ENCODE measurements at places on chromosomes 7 and 10.

DNA sequence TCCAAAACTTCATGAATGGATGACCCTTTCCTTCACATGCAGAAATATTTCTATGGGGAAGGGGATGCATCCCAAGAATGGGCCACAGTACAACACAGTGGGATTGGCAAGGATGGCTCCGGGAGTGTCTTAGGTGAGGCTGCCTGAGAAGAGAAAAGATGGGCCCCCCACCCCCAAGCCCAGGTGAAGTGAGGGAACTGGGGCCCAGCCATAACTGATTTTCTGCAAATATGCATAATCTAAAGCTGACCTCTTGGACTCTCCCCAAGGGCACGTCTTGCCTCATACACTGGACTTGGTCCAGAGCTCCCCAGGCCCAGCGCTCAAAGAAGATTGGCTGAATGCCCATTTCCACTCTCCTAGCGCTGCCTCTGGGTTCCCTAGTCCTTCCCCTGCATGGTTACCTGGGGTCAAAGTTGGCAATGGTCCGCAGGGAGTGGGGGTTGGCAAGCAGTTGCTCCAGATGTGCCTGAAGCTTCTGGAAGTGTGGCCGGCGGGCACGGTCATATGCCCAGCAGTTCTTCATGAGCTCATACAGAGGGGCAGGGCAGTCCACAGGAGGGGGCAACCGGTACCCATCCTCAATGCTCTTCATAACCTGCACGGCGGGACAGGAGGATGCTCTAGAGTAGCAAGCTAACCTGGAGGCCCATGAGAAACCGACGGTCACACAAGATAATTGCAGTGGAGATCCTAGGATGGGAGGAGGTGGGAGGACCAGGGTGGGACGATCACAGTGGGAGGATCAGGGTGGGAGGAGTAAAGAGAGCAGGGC lies 12.3 kb downstream of the ZYX start:
- DNase-seq, result no peak

GRCh38 chr10:34280599-34281374 lies 534.3 kb downstream of the PARD3 start:
- DNase-seq, result no peak

DNA sequence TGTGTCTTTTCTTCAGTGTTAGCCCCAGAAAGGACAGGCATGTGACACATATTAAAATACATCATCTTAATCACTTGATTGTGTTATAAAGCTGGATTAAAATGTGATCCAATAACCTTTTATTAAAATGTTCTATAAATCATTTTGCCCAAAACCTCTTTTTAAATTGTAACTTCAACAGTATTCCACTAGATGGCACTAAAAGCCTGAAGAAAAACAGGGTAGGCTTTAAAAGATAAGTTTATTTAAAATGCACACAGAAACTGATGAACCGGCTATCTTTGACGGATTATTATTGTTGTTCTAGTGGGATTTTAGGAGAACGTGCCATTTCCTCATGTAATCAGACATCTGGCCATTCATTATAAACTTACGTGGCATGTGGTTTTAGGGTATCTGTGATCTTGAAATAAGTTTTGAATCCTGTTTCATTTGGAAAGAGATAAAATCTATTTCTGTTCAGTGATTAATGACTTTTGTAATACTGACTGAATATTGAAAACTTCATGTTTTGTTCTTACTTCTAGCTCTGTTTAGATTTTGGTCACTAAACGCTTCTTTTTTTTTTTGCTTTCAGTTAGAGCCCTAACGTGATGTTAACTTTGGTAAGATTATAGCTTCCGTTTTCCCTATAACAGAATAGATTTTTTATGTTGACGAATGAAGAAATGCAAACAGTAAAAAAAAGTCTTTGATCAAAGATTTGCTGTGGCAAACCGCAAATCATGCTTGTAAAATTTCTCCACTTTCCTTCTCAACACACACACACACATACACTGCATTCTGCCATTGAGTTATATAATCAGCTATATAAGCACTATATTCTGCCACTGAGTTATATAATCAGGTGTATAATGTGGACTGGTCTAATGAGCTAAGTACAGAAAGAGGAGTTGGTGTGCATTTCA lies 13.6 kb downstream of the VPS50 start:
- DNase-seq, result no peak

DNA sequence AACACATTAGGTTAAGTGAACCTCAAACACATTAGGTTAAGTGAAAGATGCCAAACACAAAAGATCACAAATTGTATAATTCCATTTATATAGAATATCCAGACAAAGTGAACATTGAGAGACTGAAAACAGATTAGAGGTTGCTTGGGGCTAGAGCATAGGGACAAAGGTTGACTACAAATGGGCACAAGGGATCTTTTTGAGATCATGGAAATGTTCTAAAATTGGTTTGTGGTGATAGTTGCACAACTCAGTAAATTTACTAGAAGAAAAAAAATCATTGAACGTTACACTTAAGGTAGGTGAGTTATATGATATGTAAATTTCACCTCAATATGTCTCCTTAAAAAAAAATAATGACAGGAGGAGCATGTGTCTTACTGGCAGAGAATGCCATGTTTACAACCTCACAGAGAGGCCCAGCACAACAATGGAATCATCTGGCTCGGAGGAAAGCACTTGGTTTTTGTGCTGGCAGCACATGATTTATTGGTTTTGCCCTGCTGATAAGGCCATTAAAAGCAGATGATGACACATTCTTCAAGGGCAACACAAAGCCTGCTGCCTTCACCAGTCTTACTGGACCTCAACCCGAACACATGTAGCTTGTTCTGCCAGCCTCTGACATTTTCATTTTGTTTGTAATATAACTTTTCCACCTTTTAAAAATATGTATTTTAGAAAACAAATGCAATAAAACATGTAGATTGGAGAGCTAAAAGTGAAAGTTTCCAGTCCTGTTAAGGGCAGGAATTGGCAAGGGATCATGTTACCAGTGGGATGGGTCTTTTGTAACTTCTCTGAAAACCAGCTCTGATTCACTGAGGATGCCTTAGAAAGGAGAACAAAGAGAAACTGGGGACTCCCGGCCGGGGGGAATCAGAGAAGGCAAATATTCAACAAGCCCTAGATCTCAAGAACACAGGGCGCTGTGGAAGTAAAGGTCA lies 11.9 kb upstream of the LMOD2 start:
- DNase-seq, result no peak

- DNase-seq, result no peak
Measured at GRCh38 chr10:128775743-128776142, 649.5 kb upstream of the MKI67 start.

- DNase-seq, result no peak
Measured at GRCh38 chr7:117152213-117153007, 170.4 kb downstream of the WNT2 start.

DNA sequence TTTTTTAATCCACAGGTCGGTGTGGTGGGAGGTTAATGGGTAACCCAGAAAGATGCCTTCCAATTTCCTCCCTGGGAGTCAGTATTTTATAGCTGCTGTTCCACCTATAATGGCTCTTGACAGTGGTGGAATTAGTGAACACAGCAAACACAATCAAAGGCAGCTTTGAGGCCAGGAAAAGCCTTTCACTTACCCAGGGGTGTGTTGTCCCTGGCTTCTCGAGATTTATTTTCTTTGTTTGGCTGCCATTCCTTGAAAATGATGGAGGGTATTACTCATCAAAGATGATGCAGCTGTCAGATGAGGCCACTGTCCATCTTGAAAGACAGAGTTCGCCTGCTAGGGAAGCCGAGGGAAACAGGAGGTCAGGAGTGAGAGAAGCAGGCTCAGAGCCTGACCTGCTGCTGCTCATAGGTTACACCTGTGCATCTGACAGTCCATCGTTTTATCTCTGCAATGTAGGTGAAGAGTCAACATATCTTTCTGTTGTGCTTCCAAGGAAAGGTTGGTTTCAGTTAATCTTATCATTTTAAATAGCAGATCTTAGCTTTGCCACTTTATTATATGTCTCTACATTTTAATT lies 221.6 kb downstream of the XPNPEP1 start:
- DNase-seq, result no peak

- no peak for DNase-seq
Measured at GRCh38 chr7:58086871-58087535, 637.0 kb downstream of the ZNF716 start.

- DNase-seq, result no peak
Measured at GRCh38 chr10:1517684-1518083, 219.6 kb downstream of the ADARB2 start.

- no peak for DNase-seq
Measured at GRCh38 chr7:17371671-17372524, 73.4 kb downstream of the AHR start.

GRCh38 chr7:105327201-105327600 lies 61.5 kb downstream of the SRPK2 start:
- DNase-seq, result no peak

DNA sequence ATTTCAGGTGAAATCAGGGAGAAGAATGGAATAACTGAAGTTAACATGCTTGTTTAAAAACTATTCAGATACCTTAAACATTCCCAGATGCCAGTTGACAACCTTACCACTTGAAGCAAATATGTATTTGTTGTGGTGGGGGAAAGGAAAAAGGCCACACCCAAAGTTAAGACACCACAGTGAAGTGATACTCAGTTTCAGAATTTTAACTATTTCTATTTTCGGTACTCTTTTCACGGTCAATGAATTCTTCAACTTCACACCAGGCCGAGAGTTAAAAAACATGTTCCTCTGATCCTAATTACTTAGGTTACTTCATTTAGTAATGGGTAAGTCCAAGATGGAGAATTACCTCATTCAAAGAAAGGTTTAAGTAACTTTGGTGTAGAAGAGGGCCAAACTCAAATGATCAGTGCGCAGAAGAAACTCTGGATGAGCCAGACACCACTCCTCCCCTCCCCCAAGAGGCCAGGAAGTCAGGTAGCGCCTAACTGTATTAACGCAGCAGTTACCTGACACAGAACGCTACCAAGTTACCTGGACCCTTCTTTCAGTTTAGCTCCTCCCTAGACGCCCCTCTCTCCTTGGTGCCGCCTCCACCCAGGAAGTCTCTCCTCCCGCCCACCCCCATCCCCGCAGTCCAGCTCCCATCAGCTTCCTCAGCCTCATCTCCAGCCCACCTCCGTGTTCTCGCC lies 700 bp downstream of the MTPN start:
- DNase-seq, result no peak

DNA sequence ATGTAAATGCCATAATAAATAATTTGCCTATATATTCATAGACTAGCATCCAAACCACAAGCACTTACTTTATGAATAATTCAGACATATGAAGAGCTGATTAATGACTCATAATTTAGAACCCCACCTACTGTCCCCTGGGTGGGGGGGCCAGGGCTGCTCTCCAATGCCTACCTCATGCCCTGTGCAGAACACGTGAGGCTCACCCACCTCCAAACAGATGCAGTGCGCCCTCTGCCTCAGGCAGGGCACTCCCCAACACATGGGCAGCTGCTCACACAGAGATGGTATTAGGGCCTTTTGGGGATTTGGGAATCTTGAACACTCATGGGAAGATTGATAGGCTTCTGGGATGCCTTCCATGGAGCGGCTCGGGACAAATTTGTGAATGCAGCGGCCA lies 75.1 kb upstream of the INSIG1 start:
- DNase-seq, result no peak

GRCh38 chr10:71343392-71343773 lies 24.3 kb downstream of the SLC29A3 start:
- no peak for DNase-seq

DNA sequence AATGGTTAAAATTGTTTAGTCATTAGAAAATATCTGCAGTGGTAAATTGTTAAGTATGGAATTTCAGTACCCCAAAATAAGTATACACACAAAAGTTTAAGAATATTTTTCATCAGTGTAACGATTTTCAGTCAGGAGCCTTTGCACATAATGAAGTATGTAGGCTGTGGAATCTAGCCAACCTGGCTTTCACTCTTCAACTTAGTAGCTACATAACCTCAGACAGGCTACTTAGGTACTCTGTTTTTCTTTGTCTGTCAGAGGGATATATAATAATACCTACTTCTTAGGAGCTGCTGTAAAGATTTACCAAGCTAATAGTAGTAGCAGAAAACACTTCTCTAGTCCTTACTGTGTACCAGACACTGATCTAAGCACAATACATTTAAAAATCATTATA lies 137.5 kb downstream of the ZEB1 start:
- no peak for DNase-seq

DNA sequence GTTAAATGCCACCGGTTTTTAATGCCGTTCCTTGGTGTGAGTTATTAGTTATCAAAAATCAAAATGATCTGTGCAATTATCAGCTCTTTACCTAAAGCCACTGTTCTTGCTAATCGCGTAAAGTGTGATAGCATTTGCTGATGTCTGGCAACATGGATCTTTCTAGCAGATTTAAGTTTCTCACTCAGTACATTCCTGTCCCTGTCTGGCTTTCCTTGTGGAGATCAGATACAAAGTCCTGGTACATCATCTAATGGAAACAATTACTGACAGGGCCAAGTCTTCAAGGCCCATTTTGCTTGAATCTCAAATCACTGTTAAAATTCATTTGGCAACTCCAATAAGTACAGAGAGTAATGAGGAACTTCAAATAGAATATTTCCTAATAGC lies 755.7 kb downstream of the AUTS2 start:
- DNase-seq, result no peak

- no peak for DNase-seq
Measured at GRCh38 chr10:105185161-105185560, 544.1 kb downstream of the SORCS3 start.

DNA sequence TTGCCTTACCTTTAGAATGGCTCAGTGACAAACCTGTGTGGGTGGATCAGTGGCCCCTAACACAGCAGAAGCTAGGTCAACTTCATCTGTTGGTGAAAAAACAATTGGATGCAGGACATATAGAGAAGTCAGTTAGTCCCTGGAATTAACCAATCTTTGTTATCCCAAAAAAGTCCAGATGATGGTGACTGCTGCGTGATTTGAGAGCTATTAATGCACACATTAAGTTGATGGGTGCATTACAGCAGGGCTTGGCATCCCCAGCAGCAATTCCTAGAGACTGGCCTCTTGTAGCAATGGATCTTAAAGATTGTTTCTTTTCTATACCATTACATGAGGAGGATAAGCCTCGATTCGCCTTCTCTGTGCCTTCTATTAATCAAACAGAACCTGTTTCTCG lies 33.3 kb downstream of the OR13A1 start:
- no peak for DNase-seq

GRCh38 chr10:124009231-124010015 lies 84.0 kb downstream of the CHST15 start:
- DNase-seq, result no peak

DNA sequence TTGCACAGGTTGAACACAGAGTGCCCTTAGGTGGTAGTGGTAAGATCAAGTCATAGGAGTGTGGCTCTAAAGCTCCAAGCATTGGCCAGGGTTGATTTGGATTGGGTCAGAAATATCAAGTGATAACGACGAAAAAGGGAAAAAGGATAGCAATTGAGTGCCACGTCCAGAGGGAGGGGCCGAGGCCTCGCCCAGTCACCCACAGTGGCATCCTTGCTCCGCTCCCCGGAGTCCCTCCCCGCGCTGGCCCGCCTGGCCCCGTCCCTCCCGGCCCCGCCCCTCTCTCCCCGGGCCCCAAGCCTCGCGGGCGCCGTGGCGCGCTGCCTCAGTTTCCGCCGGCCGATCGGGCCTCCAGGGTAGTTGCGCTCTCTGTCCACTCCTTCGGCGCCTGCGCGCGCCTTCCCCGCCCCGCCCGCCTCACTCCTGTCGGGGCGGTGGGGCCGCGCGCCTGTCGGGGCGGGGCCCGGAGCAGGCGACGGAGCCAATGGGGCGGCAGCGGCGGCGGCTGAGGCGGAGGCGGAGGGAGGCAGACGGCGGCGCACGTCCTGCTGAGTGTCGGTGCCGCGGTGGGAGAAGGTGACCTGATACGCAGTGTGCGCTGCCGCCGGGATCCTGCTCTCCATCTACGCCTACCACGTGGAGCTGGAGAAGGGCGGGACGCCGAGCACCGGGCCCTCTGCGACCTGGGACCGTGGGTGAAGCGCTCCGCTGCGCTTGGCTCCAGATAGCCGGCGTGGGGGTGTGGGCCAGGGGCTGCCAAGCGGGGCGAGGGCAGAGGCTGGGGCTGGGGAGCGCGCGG lies 209.1 kb upstream of the ZNF722 start:
- DNase-seq, result no peak
